Calu3 (cell line): ENCODE measurements at places on chromosomes 3 and 15. TPM values are rescaled to one million over a fixed set of nuclear protein-coding genes. Genes with fewer than 3 reads are reported as not detected.

- H3K27ac ChIP-seq: no peak overlapping the region
- no peaks in the 10 kb centered on the region for H3K27me3 ChIP-seq
- H3K4me1 ChIP-seq: peaks cover 7% of the 10 kb centered on the region
Observed at GRCh38 chr3:21533002-21533401, 218.0 kb downstream of the ZNF385D start.

- no peak overlapping the region for H3K4me3 ChIP-seq
- no peak for DNase-seq
- no peaks in the 10 kb centered on the region for H3K27me3 ChIP-seq
- H3K4me1 ChIP-seq: peaks cover 51% of the 10 kb centered on the region
Observed at GRCh38 chr3:71251156-71251775, 332.3 kb downstream of the FOXP1 start.

DNA sequence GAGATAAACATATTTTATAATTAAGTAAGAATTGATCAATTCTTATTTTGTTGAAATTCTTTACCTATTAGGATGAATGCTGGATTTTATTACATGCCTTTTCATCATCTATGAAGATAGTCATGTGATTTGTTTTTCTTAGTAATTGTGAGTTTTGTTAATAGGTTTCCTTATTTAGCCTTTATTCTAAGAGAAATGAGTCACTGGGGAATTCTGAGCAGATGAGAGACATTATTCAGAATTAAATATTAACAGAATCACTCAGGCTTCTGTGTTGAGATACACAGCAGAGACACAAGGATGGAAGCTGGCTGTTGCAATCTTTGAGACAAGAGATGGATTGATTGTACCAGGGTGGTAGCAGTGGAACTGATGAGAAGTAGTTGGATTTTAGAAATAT, 7.4 kb upstream of the ANO10 start:
- no peak for DNase-seq
- peaks cover 13% of the 10 kb centered on the region for H3K4me1 ChIP-seq
- no peaks in the 10 kb centered on the region for H3K27me3 ChIP-seq
- H3K36me3 ChIP-seq: no peaks in the 10 kb centered on the region
- peak overlapping the region; percentile 25 for H3K27ac ChIP-seq

DNA sequence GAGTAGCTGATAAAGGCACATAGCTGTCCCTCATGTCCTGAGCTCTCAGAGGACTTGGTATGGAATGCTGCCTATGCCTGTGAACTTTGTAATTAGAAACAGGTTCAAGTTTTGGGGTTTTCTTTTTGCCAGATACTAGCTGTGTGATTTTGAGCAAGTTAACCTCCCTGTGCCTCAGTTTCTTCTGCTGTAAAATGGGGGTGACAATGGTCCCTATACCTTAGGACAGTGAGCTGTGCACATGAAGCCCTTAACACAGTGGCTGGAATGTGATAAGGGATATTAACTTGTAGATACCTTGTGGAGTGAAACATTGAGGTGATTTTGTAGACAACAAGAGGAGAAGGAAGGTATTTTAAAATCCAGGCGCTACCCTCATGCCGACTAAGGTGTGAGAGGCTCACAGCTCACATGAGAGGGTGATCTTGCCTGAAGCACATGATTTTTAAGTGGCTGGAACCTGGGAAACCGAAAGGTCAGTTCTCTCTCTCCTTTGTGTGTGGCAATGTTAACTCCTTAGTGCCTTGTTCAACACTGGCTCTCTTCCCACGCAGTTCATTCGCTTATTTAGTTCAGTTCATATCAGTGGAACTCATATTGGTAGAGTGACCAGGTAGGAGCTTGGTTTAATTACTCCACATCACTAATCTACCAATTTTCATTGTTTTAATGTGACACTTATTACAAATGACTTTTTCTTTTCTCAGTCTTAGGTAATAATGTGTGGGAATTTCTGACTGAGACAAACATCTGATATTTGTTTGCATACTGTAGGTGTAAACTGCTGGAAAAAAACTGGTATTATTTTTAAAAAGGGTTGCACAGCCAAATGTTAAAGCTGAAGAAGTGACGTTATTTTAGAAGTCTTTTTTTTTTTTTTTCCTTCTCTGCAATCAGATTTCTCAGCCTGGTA, 236.2 kb downstream of the ITPR1 start:
- no peak overlapping the region for H3K27ac ChIP-seq
- no peaks in the 10 kb centered on the region for H3K36me3 ChIP-seq
- no peak overlapping the region for H3K4me3 ChIP-seq
- peaks cover 24% of the 10 kb centered on the region for H3K4me1 ChIP-seq

DNA sequence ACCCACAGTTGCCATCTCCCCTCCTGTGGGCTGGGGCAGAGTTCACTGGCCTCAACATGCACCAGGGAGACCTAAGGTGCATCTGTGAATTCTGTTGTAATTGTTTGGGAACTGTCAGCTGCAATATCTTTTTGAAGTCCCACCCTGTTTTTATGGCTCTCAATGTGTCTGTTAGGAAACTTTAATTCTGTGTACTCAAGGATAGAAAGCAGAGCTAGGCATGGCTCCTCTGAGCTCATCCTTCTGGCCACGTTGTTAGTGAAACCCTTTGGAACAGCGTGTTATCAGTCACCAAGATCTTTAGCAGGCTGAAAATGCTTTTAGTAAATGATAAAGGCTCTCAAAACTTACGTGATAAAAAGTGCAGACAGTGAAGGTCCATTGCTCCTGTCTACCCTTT, 33.6 kb upstream of the MTMR10 start:
- H3K27me3 ChIP-seq: no peaks in the 10 kb centered on the region
- no peak overlapping the region for H3K27ac ChIP-seq
- no peak overlapping the region for H3K4me3 ChIP-seq
- H3K36me3 ChIP-seq: no peaks in the 10 kb centered on the region

- H3K27me3 ChIP-seq: no peaks in the 10 kb centered on the region
- H3K4me1 ChIP-seq: peaks cover 87% of the 10 kb centered on the region
- peaks cover 65% of the 10 kb centered on the region for H3K36me3 ChIP-seq
- H3K27ac ChIP-seq: peak overlapping the region; percentile 67
Observed at GRCh38 chr3:149623824-149624223, 34.0 kb downstream of the WWTR1 start.

DNA sequence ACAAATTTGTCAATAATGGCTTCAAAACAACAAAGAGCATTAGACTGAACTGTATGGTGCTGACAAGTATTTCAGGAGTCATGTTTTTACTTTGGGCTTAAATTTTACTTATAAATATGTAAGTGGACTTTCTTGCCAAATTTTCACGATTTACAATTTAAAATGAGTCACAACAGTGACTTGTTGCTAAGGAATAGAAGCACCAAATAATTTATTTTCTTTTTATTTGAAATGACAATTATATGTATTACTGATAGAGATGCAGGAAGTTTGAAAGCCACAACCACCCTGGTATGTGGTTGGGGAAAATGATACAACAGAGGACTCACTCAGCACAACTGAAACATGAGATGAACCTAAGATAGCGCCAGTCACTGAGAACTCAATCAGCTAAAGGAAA, 90.3 kb downstream of the FMN1 start:
- no peak overlapping the region for H3K27ac ChIP-seq
- peaks cover 14% of the 10 kb centered on the region for H3K27me3 ChIP-seq
- no peaks in the 10 kb centered on the region for H3K36me3 ChIP-seq
- no peak for DNase-seq

GRCh38 chr3:18179521-18179920, 245.6 kb downstream of the SATB1 start:
- H3K27me3 ChIP-seq: no peaks in the 10 kb centered on the region
- no peak for DNase-seq
- H3K4me1 ChIP-seq: no peaks in the 10 kb centered on the region
- H3K4me3 ChIP-seq: no peak overlapping the region

DNA sequence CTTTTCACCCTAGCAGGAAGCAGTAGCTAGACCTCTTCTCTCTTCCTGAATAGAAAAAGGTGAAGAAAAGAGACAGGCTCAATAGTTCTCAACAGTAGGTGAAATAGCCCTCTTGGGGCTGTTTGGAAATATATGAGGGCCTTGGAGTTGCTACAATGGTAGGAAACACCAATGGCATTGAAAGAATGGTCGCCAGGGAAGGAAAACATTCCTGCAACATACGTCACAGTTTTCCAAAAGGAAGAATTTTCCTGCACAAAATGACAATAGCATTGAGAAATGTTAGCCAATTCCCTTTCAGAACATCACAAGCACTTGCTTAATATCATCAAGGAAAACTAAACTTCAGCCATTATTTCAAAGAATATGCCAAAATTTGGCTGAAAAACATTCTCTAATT, 484.5 kb downstream of the IGSF11 start:
- no peaks in the 10 kb centered on the region for H3K27me3 ChIP-seq
- H3K4me1 ChIP-seq: peaks cover 7% of the 10 kb centered on the region
- no peak overlapping the region for H3K4me3 ChIP-seq
- no peak overlapping the region for H3K27ac ChIP-seq

GRCh38 chr3:54274607-54275006, 152.3 kb downstream of the CACNA2D3 start:
- DNase-seq: no peak
- H3K27me3 ChIP-seq: peaks cover 38% of the 10 kb centered on the region
- no peak overlapping the region for H3K27ac ChIP-seq
- no peaks in the 10 kb centered on the region for H3K4me1 ChIP-seq
- no peak overlapping the region for H3K4me3 ChIP-seq
- no peaks in the 10 kb centered on the region for H3K36me3 ChIP-seq

DNA sequence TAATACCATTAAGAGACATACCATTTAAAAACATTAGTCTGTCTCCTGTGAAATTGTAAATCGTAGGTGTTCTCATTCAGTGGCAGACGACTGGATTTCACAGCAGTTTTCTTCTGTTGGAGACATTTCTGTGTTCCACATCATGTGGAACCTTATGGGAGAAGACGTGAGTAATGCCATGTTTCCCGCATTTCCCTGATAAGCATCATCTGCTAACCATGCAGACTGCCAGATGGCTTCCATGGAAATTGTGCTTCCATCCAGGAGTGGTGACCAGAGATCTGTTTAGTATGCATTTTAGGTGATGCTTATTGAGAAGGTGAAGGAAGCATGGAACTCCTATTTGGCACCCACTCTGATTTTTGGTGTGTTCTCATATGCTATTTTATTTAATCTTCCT, 28.4 kb upstream of the ST3GAL6 start:
- H3K4me1 ChIP-seq: peaks cover 7% of the 10 kb centered on the region
- no peak for DNase-seq
- no peak overlapping the region for H3K4me3 ChIP-seq
- no peak overlapping the region for H3K27ac ChIP-seq
- H3K27me3 ChIP-seq: peaks cover 15% of the 10 kb centered on the region

DNA sequence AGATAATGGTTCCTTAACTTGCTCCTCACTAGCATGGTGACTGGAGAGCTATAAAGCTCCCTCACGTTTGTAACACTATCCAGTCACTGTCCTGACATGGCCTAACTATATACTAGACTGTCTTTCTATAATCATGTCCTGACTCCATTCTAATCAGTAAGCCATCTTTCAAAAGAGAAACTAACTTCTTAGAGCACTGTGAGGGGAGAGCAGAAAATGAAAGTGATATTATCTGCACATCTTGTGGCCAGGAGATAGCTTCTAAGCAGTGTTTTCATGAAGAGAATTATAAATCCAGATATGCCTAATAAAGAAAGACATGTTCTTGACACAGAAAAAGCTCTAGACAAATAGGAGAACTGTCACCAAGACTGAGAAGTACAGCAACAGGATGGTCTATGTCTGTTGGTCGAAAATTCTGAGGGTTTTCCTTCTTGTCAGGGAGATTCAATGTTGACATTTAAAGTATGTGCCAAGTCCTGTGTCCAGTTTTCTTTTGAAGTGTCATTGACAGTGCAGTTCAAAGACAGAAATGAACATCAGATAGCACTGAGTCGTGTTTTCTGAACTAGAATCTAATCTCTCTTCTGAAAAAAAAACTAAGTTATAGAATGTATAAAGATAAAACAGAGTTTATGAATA, 230.6 kb upstream of the PEX5L start:
- no peak for DNase-seq
- peaks cover 9% of the 10 kb centered on the region for H3K4me1 ChIP-seq
- H3K27ac ChIP-seq: no peak overlapping the region
- H3K36me3 ChIP-seq: no peaks in the 10 kb centered on the region
- peak overlapping the region; percentile 22 for H3K4me3 ChIP-seq
- H3K27me3 ChIP-seq: no peaks in the 10 kb centered on the region

- no peaks in the 10 kb centered on the region for H3K36me3 ChIP-seq
- DNase-seq: peak; percentile 13
- H3K27ac ChIP-seq: no peak overlapping the region
- H3K4me3 ChIP-seq: no peak overlapping the region
- H3K27me3 ChIP-seq: no peaks in the 10 kb centered on the region
Observed at GRCh38 chr15:37682304-37682703, 252.1 kb upstream of the TMCO5A start.

- H3K36me3 ChIP-seq: no peaks in the 10 kb centered on the region
- no peaks in the 10 kb centered on the region for H3K27me3 ChIP-seq
- peaks cover 10% of the 10 kb centered on the region for H3K4me1 ChIP-seq
- H3K4me3 ChIP-seq: no peak overlapping the region
- H3K27ac ChIP-seq: no peak overlapping the region
- DNase-seq: no peak
Observed at GRCh38 chr3:120526011-120526870, 69.9 kb upstream of the NDUFB4 start.

GRCh38 chr3:104717828-104718196, 648.9 kb upstream of the ALCAM start:
- DNase-seq: no peak
- no peaks in the 10 kb centered on the region for H3K4me1 ChIP-seq
- no peak overlapping the region for H3K27ac ChIP-seq
- H3K36me3 ChIP-seq: no peaks in the 10 kb centered on the region

- no peak overlapping the region for H3K4me3 ChIP-seq
- no peaks in the 10 kb centered on the region for H3K4me1 ChIP-seq
- no peaks in the 10 kb centered on the region for H3K36me3 ChIP-seq
- H3K27ac ChIP-seq: no peak overlapping the region
- DNase-seq: no peak
Observed at GRCh38 chr15:90765966-90766365, 48.8 kb downstream of the BLM start.

GRCh38 chr3:3503411-3503810, 295.8 kb upstream of the LRRN1 start:
- no peak overlapping the region for H3K4me3 ChIP-seq
- DNase-seq: no peak
- no peaks in the 10 kb centered on the region for H3K27me3 ChIP-seq
- H3K4me1 ChIP-seq: no peaks in the 10 kb centered on the region
- H3K36me3 ChIP-seq: no peaks in the 10 kb centered on the region

DNA sequence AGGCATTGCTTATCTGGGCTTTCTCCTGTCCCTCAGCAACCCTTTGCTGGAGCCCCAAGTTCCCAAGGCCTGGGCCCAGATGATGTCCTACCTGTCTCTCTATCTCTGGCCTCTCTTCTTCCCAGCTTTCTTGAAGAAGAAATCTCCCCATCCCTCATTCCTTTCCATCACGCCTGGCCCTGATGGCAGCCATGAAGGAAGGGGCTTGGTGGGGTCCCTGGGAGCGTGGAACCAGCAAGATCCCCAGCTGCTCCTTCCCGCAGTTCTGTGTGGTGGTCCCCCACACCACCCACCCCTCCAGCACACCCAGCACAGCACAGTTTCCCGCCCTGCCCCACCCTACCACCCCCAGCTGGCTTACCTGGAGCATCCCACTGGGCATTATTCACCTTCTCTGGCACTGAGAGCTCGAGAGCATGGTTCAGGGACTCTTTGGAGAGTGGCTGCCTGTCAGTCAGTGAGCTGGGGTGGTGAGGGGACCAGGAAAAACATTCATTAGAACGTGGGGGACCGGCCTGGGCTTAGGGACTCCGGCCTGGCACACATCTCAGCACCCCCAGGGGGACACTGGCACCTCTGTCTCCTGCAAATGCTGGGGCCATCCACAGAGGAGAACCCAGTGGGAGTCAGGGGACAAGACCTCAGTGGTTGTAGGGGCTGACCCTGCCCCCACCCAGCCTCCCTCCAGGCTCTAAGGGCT, 26.6 kb downstream of the ACSBG1 start:
- H3K36me3 ChIP-seq: peaks cover 8% of the 10 kb centered on the region
- H3K27ac ChIP-seq: no peak overlapping the region
- no peak overlapping the region for H3K4me3 ChIP-seq
- H3K27me3 ChIP-seq: peaks cover 3% of the 10 kb centered on the region
- H3K4me1 ChIP-seq: peaks cover 49% of the 10 kb centered on the region
- DNase-seq: no peak

CCRL2 gene
- total RNA-seq: 0.54 TPM in 1 of 2 replicates, not detected in the other

MAP6D1 gene
- total RNA-seq: 5.4 and 6.5 TPM in 2 replicates

PLXND1 gene
- total RNA-seq: 16.3 and 22.0 TPM in 2 replicates

ACKR2 gene
- 0.45 and 1.5 TPM in 2 replicates for total RNA-seq
